Hematopoietic multipotent progenitor cell treated with erythropoietin and hydrocortisone succinate and interleukin-3 and kit ligand, for 8 days (in vitro differentiated cells): ENCODE measurements at places on chromosomes 2 and 18.
A peak's percentile ranks its signal among the peaks of the same experiment; 100 is the strongest.

DNA sequence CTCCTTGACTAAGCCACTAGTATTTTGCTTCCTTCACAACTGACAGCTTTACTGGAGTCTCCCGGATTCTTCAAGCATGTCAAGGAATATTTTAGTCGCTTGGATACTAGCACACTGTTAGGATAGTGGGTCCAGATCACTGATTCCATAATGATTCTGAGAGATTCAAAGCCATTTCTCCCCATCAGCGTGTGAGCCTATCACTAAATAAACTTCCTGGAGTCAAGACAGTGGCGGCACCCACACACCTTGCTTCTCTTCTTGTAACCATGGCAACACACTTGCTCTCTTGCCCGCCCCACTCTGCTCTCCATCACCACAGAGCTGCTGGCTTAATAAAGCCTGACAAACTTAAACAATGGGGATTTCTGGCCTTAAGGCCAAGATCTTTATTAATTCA lies 245.1 kb downstream of the LRRTM1 start:
- DNase-seq, result no peak

DNA sequence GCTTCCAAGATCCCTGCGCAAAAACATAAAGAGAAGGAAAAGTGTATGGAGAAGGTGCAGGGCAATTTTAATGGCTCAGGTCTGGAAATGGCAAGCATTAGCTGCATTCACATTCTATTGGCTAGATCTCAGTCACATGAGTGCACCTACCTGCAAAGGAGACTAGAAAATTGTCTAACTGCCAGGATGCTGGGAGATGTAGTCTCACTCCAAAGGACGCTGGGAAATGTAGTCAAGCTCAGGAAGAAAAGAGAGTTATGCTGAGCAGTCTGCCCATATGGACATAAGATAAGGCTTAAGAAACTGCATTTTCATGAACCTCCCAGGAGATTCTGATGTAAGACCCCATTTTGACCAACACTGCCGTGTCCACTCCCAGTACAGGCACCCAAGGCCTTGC lies 9.5 kb upstream of the KLHL29 start:
- peak; percentile 43 for DNase-seq

- no peak for DNase-seq
Observed at GRCh38 chr2:219820767-219821166, 193.3 kb downstream of the SLC4A3 start.

DNA sequence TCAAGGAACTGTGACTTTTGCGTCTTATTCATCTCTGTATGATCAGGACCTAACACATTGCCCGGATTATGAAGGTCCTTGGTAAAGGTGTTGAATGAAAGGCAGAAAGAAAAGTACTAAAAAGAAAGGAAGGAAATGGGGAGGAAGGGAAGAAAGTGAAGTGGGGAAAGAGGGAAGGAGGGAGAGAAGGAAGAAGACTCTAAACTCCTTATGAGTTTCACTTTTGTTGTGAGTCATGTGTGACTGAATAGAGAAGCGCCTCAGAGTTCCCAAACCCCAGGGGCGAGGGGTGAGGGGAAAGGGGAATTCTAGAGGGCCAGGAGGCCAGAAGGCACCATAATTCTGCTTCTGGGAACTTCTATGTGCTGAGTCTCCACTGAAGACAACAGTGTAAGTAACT lies 30.9 kb upstream of the OSBPL6 start:
- no peak for DNase-seq

GRCh38 chr2:126527836-126528490 lies 128.0 kb upstream of the GYPC start:
- DNase-seq, result peak; percentile 80

GRCh38 chr18:46787674-46788073 lies 30.8 kb upstream of the ST8SIA5 start:
- no peak for DNase-seq

DNA sequence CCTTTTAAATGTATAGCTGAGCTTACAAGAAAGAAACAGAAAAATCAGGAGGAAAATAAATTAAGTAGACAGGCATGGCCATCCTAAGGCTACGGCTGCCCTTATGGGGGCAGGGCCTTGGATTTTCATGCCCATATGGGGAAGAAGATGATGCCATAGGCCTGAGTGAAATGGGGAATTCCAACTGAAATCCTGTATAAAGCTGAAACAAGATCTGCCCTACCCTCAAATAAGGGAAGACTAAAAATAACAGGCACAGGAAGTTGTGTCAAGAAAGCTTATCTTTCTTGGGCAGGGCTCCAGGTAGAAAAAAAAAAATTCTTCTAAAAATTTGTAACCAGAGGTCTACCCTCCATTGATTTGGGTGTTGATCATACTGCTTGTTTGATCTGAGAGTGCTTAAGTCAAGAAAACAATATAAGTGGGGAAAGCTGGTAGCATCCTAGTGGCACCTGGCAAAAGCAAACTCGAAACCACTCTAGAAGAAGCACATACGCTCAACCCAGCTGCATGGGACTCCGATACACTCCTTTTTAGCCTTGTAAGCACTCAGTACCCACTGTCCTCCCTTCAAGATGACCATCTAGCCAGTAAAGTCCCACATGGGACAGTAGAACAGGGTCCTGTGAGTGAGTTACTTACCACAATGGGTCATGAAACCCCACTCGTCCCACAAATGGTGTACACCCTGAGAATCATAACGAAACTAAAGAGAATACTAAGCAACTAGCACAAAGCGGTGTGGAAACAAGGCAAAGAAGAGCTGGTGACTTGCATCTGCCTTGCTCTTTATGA lies 22.3 kb downstream of the DNAH7 start:
- no peak for DNase-seq

DNA sequence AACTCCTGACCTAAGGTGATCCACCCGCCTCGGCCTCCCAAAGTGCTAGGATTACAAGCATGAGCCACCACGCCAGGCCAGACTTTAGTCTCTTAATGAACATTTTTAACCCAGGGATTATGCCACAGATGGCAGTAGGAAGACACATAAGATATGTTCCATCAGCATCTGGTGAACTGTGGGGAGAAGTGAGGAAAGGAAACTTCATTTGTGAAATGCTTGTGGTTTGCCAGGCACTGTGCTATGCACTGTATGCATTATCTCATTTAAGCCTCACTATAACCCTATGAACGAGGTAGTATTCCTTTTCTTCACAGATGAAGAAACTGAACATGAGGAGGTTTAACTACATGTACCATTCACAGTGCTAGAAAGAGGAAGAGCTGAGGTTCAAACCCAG lies 29.3 kb downstream of the PTRHD1 start:
- no peak for DNase-seq

DNA sequence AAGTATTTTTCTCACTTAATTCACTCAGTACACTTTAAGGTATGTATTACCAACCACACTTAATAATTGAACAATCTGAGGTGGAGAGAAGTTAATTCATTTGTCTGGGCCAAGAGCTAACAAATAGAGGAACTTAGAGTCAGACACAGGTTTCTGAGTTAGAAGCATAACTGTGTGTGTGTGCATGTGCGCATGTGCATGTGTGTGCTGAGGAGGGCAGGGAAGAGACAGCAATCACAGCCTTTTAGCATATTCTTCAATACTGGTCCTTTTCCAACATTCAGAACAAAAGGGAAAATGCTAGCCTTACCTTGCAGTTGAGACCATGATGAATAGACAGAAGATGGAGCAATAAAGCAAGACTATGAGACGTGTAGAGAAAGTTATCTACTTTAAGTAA lies 136.2 kb upstream of the ATP5MC3 start:
- no peak for DNase-seq

- no peak for DNase-seq
Observed at GRCh38 chr2:211391189-211391567, 834.8 kb downstream of the CPS1 start.
